NCI-H1092 treated with DMSO at 0.1 percent for 48 hours (cell line): ENCODE measurements at places on chromosomes 1 and 21.

DNA sequence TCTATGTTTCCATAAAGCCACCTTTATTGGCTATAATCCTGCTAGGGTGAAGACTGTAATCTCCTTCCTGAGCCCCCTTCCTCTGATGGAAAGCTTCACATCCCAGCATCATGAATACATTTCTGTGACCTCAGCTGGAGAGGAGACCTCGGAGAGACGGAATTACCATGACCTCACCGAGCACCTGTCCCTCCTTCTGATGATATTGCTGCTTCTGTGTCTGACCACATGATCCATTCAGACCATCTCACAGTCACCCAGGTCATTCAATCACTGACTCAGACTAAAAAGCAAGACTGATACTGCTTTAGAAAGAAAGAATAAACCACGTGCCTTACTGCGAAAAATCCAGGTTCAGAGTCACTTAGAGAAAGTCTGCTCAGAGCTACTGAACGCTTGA, 8.8 kb downstream of the KCND3 start:
- peak; percentile 58 for DNase-seq

DNA sequence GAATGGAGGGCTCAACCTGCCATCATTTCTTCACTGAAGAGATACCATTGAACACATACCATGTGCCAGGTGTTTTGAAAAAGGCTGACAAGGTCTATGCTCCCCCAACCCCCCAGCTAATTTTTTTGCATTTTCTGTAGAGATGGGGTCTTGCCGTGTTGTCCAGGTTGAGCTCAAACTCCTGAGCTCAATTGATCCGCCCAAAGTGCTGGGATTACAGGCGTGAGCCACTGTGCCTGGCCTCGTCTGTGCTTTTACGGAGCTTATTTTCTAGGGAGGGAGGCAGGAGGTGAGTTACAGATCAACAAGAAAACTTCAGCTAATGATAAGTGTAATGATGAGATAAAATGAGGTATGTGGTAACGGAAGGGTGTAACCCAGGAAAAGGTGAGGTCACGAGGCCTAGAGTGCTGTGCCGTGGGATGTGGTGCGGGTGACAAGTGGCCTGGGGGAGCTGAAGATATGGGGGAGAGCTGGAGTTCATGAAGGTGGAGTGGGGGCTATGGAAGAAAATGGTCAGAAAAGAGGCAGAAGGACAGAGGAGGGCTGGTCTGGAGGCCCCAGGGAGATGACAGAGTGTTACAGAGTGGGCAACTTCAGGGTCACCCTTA, 28.2 kb downstream of the FAAH start:
- DNase-seq, result no peak

- no peak for DNase-seq
Observed at GRCh38 chr1:89274411-89274857, 1.8 kb upstream of the GBP5 start.

DNA sequence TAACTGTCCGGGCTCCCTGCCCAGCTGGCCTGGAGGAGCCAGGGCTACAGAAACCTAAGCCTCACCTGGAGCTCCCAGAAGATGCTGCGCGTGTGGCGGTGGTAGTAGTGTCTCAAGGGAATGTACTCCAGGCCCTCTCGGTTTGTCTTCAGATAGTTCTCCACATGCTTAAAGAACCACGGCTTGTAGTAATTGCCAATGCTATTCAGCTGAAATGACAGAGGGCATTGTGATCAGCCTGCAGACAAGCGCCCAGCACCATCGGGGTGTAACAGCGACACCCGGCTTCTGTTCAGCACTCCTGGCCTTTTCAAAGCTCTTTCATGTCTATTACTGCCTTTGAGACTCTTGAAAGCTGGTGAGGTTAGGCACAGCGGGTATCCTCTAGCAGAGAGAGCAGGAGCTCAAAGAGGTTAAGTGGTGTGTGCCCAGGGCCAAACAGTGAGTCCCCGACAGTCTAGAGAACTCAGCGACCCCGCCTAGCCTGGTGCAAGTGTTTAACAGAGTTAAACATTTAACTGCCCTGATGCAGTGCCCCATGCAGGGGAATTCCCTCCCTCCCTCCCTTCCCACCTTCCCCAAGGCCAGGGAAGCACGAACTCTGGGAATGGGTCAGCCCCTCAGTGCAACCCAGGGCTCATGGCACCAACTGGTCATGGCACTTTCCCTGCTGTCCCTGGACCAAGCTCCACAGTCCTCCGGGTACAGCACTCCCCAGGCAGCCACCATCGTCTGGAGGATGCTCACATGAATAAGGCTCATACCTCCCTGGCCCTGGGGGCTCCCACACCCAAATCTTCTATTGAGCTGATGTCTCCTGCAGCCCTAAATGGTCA, 21.5 kb downstream of the DHCR24 start:
- DNase-seq, result no peak

DNA sequence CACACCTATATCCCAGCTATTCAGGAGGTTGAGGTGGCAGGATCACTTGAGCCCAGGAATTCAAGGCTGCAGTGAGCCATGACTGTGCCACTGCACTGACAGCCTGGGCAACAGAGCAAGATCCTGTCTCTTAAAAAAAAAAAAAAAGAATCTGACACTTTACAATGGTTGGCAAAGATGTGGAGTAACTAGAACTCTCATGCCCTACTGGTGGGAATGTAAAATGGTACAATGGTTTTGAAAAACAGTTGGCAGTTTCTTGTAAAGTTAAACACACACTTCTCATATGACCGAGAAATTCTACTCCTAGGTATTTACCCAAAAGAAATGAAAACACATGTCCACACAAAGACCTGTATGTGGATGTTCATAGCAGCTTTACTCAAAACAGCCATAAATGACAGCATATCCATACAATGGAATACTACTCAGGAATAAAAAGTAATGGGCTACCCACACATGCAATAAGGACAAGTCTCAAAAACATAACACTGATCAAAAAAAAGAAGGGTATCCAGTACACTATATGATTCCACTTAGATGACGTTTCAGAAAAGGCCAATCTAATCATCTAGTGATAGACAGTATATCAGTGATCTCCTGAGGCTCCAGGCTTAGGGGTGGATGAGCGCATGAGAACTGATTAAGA, 58.1 kb downstream of the HLCS start:
- no peak for DNase-seq

GRCh38 chr1:167983797-167984420, 47.0 kb upstream of the MPC2 start:
- no peak for DNase-seq

GRCh38 chr1:234841710-234842231, 231.8 kb upstream of the IRF2BP2 start:
- DNase-seq, result no peak

DNA sequence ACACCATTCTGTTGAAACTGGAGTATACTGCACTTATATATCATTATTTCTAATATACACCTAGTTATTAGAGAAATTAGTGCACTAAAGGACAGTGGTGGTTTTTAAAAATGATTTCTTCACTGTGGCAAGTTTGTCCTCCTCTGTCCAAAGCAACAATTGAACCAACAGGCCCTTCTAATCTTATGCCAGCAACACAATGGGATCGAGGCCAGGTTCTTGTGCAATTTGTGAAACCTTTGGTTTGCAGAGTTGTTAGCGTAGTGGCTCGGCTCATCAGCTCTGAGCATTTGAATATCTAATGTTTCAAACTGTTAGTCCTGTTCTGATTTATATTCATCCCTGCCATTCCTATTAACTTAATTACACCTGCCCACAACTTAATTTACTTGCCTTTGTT, 9.9 kb upstream of the LRRC39 start:
- DNase-seq, result no peak

GRCh38 chr1:106217765-106218164, 838.7 kb upstream of the PRMT6 start:
- DNase-seq, result no peak

DNA sequence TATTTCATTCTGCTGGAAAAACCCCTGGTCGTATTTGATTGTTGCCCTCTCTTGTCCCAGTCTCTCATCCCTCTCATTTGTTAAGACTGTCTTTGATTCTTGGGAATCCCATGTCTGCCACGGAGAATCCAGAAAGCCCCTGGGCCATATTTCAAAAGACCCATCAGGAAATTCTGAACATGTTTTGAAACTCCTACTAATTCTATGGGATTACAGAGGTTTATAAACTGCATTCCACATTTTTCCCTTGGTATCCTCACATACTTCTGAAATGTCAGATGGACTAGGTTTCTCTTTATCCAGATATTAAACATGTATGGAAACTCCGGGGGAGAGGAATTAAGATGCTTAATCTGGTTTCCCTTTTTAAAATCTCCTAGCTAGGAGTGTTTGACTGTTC, 80.0 kb downstream of the HUNK start:
- DNase-seq, result no peak

DNA sequence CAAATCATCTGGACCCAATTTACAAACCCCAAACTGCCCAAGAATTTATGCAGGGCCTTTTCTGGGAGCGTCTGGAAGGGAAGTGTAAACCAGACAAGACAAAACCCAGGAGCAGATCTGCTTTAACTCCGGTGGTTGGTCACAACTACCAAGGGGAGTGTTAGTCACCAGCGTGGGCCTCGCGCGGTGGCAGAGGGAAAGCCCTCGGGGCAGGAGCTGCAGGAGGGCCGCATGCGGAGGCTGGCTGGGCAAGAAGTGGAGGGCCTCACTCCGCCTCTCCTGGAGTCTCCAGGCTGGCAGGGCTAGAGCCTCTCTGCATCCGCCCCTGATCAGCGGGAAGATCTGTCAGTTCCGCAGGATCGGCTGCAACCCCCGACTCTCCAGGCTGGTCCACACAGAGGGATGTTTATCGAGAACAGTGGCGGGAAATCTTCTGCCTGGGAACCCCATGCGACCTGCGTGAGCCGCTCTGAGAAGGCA, 2.0 kb downstream of the COL24A1 start:
- DNase-seq, result no peak

DNA sequence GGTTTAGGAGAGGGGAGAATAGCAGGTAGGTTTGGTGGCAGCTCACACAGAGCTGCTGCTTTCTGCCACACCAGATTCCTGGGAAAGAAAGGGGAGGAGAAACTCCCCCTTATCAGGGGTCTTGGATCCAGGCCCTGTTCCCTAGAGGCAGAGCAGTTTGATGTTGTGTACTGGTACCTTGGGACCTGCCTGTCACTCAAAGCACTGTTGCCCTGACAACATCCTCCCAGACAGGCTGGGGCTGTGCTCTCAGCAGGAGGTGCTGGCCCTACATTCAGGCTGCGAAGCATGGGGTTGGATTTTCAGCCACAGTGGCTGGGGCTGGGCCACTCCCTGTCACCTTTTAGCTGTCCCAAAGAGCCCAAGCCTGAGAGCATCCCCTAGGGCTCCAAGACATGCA, 188.0 kb downstream of the GRIK3 start:
- no peak for DNase-seq

DNA sequence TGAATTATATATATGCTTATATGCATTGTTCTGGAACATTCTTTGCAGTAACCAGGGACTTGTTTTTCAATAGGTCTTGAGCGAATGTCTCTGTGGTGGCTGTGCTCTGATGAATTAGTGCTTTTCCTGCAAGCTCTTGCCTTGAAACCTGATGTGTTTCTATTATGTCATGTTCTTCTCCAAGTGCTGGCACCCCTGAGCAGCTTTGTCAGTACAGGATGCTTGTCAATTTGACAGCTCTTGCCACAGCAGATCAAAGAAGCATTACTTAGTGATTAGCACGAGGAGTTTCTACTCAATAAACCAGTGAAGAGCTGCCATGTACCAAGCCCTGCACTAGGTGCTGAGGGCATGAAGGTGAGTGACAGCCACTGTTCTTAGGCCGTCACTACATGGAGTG, 171.9 kb downstream of the PRDM2 start:
- DNase-seq, result no peak

DNA sequence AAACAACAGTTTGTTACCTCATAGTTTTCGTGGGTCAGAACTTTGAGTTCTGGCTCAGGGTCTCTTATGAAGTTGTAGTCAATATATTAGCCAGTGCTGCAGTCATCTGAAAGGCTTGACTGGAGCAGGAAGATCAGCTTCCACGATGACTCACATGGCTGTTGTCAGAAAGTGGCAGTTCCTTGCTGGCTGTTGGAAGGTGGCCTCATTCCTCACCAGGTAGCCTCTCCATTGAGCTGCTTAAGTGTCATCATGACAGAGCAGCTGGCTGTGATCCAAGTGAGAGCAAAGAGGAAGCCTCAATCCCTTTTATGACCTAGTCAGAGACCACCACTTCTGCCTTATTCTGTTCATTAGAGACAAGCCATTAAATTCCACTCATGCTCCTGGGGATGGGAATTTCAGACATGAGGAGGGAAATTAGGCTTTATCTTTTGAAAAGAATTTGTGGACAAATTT, 5.6 kb downstream of the OSBPL9 start:
- DNase-seq, result peak; percentile 40
